ENCODE measurements at places on chromosomes 5 and 9.

DNA sequence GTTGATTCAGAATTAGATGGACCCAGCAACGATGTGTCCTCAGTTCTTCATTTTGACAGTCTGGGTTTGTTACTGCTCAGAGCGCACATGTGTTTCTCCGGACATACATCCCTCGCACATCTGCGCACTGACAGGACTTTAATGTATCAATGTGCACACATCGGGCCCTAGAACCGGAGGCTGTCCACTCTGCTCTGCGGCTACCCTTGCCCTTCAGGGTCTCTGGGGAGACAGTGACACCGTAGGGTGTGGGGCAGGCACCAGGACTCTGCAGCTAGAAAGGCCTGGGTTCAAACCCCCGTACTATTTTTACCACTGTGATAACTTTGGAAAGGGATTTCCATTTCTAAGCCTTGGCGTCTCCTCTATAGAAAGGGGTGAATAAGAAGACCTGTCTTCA lies 23.5 kb upstream of the LPCAT1 start:
- DNase-seq: no peak

DNA sequence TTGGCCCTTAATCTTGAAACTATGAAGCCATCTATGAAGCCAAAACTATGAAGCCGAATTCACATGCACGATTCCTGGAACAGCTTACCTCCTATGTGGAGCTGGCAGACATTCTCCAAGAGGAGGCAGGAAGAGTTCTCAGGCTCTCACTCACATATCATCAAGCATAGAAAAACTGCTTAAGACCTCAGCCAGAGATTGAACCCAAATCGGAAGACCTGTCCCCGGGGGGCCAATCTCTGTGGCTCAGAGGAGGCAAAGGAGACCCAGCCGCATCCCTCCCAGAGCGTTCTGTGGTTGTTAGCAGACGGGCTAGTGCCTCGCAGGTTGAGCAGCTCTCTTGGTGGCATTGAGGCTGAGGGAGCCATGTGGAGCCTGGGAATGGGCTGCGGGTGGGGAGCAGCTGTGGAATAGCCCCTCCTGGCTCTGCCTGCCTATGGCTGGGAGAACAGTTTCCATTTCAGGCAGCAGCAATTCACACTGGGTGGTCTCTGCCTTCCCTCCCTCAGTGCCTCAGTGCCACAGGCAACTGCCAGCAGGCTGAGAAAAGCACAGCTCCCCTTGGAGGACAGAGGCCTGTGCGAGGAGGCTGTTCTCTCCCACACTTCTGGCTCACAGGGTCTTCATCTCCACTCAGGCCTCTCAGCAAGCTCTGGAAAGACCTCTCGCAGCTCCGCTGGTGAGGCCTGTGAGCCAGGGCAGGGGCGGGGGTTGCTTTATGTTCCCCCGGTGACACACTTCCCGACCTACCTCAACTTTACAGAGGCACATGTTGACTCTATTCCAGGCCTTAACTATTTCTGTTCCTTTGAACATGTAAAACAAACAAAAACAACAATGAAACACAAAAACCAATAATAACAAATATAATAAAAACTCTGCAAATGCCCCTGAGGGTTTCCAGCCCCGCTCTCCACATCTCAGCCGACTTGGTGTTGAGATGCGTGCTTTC lies 17.4 kb upstream of the TMEM174 start:
- DNase-seq: no peak

- no peak for DNase-seq
Observed at GRCh38 chr5:6448622-6449464, at the start of gene UBE2QL1. TSS of gene UBE2QL1 (plus strand) at chr5:6448859. CDS start at chr5:6448894, 35 bp downstream.

DNA sequence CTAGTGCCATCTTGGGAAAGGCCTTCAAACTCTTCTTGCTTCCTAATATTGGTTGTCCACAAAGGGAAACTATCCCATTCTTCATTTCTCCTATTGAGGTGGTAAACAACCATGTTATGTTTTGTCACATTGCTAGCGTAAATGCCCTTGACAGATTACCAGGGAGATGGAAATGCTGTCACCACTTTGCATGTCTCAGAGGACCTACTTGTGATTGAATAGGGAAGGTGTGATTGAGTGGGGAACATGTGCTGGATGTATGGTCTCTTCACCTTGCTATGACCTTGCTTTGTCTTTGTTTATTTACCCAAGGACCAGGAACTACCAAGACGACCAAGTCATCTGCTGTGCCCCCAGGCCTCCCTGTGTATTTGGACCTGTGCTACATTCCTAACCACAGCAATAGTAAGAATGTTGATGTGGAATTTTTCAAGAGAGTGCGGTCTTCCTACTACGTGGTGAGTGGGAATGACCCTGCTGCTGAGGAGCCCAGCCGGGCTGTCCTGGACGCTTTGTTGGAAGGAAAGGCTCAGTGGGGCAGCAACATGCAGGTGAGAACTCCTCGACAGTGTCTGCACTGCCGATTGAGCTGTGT lies 96.1 kb downstream of the MAP1B start:
- no peak for DNase-seq

GRCh38 chr5:68894673-68895072 lies 199.1 kb upstream of the SLC30A5 start:
- no peak for DNase-seq

GRCh38 chr9:123453076-123453667 lies 97.2 kb downstream of the CRB2 start:
- DNase-seq: no peak

DNA sequence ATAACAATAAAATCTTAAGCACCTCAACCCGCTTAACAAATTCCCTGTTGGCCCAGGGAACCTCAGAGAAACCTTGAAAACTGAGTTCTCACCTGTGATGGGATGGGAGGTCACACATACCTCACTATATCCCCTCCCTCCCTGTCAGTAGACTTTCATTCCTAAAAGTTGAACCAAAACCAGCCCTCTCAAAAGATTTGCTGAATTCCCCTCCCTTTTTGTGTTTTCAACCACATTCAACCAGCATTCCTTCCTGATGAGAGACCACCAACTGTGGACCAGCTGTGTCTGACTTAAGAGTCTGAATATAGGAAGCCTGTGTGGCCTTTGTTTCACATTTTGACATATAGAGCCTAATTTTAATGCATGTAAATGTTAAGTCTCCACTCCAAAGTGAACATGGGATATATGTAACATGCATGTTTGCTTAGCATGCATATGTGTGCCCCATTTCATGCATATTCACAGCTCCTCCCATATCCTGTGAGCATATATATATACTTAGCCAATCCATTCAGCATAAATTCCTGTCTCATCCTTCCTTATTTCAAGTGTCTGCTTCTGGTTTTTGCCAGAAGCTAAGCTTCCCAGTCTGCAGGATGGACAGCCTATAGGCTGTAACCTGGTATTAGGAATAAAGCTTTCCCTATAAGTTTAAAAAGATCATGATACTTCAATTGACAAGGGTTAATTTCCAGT lies 604.6 kb downstream of the PTPRD start:
- no peak for DNase-seq

DNA sequence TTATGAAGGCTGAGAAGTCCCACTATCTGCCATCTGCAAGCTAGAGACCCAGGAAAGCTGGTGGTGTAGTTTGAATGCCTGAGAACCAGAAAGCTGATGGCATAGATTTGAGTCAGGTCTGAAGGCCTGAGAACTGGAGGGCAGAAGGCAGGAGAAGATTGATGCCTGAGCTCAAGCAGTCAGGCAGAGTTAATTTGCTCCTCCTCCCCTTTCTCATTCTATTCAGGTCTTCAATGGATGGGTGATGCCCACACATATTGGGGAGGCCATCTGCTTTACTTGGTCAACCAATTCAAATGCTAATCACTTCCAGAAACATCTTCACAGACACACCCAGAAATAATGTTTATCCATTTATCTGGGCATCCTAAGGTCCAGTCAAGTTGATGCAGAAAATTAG lies 87.6 kb upstream of the CPLX2 start:
- DNase-seq: no peak

DNA sequence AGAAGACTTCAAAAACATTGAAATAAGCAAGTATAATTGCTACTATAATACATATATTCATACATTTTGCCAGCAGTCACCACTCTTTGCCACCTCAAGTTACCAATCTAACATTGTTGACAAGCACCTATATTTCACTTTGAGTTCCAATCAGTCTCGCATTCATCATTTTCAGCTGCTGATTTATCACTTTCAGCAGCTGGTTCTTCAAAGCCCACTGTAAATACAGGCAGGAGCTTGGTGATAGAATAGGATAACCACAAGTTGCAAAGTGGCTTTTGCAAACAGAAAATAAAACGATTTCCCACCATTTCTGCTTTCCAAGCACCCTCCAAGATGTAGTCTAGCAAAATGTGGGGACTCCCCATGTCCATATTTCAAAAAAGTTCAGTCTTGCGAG lies 114.2 kb upstream of the ITGA1 start:
- DNase-seq: no peak

All from GM04503 (cell line).